ENCODE measurements at places on chromosomes 12 and 14. TPM values are rescaled to one million over a fixed set of nuclear protein-coding genes. Genes with fewer than 3 reads are reported as not detected.

DNA sequence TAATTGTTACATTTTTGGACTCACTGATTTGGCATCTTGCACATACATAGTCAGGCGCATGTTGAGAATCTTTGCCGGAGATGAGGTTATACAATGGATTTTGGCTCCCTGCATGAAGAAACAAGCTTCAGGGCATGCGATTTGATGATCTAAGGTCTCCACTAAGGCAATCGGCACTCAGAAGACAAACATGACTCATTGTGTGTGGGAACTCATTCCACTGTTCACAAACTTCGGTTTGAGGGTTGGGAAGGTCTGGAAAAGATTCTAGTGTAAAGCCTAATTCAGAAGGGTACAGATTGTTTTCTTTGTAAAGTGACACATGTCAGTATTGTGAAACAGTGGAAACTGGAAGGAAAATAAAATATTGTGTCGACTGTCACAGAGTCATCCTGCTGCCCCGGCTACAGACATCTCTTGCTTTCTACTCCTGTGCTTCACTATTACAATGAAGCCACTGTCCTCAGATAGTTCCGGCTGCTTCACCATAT, 192.6 kb upstream of the HMGA2 start:
- DNase-seq: no peak

GRCh38 chr12:105457026-105457425, 126.5 kb downstream of the C12orf75 start:
- no peak for DNase-seq

DNA sequence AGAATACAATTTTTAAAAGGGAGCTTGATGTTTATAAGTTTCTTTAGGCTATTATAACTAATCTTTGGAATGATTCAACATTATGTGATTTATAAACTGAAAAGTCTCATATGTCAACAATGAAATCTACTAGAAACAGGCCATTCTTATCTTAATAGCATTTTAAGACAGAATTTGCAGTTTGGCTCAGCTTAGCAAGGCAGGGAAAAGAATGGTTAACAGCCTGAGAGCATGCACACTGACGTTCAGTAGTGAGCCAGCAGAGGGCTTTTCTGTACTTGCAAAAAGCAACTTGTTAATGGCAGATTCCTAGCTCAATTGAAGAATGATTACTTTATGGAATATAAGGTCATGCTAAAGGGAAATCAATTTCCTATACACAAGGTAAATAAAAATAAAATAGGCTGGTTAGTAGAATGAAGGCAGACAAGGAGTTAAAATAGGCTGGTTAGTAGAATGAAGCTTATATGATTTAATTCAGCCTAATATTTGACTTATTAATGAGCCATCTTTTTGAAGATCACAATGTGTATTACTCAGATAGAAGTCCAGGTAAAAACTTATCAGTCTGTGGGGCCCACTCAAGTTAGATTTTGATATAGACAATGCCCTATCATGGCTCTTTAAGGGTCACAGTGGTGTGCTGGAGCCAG, 95.9 kb downstream of the OTOGL start:
- DNase-seq: no peak

DNA sequence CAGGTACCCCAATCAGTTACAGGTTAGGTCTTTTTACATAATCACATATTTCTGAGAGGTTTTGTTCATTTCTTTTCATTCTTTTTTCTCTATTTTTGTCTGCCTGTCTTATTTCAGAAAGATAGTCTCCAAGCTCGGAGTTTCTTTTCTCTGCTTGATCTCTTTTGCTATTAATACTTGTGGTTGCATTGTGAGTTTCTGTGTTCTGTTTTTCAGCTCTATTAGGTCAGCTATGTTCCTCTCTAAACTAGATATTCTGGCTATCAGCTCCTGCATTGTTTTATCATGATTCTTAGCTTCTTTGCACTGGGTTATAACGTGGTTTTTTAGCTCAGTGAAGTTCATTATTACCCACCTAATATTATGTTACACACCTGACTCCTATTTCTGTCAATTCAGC, 914.1 kb downstream of the TRHDE start:
- DNase-seq: no peak

DNA sequence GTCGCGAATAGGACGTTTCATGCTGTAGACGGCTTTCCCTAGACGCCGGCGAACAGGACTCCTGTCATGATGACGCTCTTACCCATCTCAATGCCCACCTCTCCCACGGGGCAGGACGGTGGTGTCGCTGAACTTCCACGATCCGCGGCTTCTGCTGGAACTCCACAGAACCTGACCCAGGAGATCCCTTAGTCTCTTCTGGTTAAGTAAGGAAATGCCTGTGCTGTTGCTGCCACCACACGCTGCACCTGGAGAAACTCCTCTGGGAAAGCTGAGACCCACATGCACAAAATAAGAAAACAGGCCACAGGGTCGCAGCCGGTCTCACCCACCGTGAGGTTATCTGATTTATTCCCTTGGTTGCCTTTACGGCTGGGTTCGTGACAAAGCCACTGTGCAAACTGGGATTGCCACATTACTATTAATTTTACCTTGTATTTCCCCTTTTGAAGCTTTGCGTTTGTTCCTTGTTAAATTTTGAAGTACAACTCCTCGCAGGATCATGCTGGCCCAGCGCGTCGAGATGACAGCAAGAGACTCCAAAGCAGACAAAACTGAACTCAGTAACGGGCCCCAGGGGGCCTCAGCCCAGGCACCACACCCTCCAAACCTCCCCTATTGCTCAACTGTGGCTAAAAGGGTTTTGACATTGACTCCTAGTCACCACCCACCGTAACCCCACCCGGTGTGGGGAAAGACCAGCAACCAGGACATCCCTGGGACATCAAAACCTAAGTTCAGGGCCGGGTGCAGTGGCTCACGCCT, 9.2 kb upstream of the MMP17 start:
- DNase-seq: no peak

DNA sequence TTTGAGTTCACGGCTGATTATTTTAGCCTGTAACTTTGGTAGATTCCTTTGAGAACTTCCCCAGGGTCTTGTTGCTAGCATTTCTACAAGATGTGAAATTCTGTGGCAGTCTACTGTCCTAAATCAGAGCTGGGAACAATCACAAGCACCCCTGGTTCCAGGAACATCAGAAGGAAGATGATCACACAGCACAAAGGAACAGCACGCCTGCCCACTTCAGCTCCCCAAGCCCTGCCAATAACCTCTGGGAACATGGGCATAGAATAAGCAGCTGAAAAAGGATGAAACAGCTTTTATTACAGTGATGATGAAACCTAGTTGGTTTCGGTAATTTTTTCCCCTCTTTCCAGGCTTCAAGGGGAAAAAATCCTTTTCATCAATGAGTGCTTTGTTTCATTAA, 12.3 kb downstream of the GPR19 start:
- DNase-seq: no peak

DNA sequence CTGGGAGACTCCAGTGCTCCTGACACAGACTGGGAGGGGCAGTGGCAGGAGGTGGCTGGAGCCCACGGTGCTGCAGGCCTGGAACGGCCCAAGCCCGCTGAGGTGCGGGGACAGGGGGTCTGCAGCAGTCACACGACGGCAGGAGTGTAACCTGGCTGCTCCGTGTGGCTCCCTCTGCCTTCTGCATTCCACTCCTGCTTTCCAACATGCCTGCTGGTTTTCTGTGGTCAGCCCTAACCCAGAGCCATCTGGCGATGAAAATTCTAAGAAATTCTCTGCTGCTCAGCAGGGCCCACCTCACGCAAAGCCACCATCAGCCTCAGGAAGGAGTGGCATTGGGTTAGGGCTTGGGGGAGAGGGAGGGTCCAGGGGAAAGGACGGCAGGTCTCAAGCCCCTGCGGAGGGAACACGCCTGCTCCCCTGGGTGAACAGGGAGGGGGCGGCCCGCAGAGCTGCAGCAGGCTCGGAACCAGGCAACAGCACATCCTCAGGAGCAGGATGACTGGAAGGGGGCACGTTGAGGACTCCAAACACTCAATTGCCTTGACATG, 5.0 kb upstream of the FBRSL1 start:
- no peak for DNase-seq

DNA sequence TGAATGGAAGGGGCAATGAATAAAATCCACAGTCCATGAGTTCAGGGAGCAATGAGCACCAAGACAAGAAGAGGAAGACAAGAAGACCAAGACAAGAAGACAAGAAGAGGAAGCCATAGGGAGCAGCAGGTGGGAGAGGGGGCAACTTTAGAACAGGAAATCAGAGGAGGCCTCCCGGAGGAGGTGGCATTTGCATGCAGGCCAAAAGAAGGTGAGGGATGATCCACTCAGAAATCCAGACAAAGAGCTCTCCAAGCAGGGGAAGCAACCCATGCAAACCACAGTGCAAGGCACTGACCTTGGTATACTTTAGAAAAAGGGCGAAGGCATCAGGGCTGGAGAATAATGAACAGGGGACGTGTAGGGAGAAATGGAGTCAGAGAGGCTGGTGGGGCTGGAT, 58.6 kb downstream of the SCARB1 start:
- DNase-seq: no peak

DNA sequence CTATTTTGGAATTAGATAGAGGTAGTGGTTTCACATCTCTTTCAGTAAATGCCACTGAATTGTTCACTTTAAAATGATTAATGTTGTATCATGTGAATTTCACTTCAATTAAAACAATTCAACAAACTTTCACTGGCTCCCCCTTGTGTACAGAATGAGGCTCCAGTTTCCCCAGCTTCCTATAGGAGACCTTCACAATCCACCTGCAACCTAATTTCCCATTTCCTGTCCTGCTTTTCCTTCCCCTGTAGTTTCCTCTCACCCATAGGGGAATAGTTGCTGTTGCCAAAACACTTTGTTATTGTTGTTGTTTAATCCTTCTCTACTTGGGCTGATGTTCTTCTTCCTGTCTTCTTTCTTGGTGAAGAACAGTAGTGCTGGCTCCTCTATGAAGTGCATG, 59.8 kb downstream of the NPAS3 start:
- no peak for DNase-seq

DNA sequence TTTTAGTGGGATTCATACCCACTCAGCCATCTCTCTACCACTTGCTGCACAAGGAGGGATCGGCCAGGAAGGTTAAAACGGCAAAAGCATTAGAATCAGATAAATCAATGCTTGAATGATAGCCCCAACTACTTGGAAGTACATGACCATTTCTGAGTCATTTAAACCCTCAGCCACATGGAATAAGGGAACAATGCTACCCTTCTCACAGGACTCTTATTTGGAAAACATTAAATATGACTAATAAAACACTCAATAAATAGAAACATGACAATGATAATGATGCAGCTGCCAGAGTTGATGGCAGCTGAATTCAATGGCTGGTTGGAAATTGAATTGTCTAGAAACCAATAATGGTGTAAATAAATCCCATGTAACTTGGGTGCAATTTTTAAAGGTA, 165.4 kb downstream of the FLRT2 start:
- no peak for DNase-seq

DNA sequence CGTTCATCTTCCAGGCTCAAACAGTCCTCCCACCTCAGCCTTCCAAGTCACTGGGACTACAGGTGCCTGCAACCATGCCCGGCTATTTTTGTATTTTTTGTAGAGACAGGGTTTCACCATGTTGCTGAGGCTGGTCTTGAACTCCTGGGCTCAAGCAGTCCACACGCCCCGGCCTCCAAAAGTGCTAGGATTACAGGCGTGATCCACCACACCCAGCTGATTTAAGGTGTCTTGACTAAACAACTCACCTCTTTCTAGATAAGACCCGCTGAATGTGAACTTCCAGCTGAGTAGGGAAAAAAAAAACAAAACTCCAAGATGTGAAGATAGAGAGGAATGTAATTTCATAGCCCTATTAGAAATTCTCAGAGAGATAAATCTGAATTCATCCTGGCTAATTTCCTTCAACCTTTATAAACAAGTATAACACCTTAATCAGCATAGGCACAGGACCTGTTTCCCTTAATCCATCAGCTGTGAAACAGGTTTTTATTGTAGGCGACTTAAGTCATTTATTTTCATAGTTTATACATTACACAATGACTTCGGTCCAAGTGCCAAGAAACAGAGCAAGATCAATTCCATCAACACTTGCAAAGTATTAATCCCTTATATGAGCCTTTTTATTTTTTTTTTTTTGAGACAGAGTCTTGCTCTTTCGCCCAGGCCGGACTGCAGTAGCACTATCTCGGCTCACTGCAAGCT, 51.5 kb downstream of the HCAR2 start:
- no peak for DNase-seq

DNA sequence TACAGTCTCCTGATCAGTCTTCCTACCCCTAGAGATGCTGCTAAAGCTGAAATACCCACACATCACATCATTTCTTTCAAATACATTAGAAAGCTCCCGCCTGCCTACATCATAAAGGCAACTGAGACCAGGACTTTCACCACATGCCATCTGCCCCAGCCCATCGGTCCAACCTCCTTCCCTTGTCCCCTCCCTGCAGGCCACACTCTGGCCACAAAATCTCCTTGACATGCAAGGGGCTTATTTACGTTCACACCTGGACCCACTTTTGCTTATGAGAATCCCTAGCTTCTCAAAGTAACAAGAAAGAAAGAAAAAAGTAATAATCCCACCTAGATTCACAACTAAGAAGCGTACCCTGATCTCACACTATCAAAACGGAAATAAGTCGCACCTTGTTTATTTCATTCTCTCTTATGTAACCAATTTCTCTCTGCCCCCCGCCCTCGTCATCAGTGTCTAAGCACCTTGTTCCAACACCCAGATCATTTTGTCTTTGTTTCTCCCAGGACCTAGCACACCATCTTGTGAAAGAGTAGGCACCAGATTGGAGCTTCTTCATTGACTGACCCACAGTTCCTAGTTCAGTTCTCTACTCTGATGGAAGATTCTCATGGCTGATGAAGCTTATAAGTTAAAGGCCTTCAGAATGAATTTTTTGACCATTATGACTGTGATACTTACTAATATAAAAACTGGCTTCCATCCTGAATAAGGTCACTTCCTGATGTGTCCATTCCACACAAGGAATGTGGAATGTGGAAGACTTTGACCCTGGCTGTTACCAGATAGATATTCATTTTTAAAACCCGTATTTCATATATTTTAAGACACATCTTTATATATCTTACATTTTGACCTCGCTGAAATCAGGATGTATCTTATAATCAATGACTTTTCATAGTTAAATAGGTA, 7.7 kb downstream of the WSB2 start:
- DNase-seq: no peak

DNA sequence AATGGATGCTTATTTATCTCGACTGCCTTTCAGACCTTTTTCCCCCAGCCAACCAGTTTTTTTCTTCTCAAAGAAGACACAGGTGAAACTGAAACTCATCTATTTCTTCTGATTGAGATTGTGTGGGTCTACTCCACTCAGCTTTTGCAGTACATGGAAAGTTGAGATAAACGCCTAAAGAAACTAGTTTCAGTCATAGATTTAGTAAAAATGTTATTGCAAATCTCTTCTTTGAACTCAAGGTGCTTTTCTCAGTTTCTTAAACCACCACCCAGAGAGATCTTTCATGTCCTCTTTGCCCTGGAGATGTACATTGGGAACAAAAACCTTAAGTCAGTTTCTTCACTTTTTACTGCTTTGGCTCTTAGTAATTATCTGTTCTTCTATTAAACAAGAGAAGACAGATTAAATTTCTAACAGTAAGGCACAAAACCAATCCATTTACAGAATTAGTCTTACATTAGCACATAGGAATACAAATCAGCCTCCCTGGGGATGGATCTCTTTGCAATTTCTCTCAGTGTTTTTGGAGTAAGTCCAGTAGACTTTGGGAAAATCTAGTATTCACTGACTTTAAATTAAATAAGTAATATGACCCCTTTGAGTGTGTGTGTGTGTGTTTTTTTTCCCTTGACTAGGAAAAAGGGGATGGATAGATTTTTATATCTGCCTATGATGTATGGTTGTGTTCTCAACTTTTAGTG, 11.6 kb downstream of the FBXW8 start:
- DNase-seq: no peak

Gene DLST
- total RNA-seq: 97.2 TPM

Gene LUM
- total RNA-seq: 49.5 TPM

Gene PRR4
- total RNA-seq: 3.8 TPM

Gene SVOP
- total RNA-seq: 3.6 TPM

Gene SERPINA12
- not detected for total RNA-seq

Gene HOXC11
- total RNA-seq: not detected

Gene TRAFD1
- 40.4 TPM for total RNA-seq
